ENCODE measurements at places on chromosomes 1 and 21.

- no peak for DNase-seq
Observed at GRCh38 chr1:41174170-41174569, 67.9 kb downstream of the SCMH1 start.

GRCh38 chr1:56573311-56573710 is 6.1 kb downstream of the PLPP3 start:
- no peak for DNase-seq

DNA sequence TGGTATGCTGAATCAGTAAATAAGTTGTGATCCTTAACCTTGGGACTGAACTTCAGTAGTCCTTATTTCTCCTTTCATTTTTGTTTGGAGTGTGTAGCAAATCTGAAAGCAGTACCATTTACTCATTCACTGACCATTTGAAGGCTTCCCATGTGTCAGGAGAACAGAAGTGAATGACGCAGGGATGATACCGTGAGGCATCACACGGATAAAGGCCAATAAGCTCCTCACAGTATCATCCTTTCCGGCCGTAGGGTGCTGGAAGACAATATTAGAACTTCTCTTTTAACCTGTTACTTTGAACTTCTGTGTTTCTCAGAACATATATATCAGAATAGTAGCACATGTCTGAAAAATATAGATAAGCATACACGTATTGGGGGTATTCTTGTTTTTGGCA is 21.3 kb downstream of the BACH1 start:
- DNase-seq = no peak

GRCh38 chr1:17290553-17290952 is 17.4 kb upstream of the PADI4 start:
- DNase-seq = no peak

- no peak for DNase-seq
Observed at GRCh38 chr1:51961231-51961630, 29.3 kb downstream of the RAB3B start.

- DNase-seq = no peak
Observed at GRCh38 chr1:212157252-212157651, 121.7 kb downstream of the DTL start.

DNA sequence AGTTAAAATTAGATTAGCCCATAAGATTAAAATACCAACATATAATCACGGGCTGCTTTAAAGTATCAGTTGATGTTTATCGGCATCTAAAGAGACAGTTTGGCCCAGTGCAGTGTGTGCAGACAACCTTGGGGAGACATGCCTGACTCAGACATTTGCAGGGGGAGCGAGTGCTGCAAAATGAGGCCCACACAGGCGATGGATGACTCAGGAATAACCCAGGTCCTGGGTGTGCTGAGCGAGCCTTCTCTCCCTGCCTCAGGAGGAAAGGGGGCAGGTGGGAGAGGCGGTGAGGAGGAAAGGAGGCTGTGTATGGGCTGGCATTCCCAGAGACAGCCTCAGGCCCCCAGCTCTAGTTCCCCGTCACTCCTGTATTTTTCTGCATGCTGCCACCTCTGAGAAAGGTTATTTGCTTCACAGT is 9.0 kb downstream of the SLC9A1 start:
- peak; percentile 36 for DNase-seq

DNA sequence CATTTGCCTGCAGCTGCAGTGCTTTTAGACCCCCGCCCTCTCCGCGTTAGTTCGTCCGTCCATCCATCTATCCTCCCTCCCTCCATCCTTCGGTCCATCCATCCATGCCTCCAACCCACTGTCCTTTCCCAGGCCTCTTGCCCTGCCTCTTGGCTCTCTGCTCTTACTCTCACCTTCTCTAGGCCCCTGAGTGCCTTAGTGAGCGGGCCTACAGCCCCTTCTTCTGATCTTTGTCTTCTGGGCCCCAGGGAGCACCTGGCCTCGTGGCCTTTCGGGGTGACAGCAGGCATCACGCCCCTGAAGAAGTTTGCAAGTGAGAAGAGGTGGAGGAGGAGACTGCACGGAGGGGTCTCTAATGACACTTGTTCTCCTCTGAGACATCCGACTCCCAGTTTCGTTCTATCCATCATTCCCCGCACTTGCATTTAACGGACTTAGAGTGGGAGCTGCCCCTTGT is 842 bp downstream of the ATXN7L2 start:
- no peak for DNase-seq

GRCh38 chr21:25457411-25457810 is 149.9 kb downstream of the MRPL39 start:
- DNase-seq = no peak

DNA sequence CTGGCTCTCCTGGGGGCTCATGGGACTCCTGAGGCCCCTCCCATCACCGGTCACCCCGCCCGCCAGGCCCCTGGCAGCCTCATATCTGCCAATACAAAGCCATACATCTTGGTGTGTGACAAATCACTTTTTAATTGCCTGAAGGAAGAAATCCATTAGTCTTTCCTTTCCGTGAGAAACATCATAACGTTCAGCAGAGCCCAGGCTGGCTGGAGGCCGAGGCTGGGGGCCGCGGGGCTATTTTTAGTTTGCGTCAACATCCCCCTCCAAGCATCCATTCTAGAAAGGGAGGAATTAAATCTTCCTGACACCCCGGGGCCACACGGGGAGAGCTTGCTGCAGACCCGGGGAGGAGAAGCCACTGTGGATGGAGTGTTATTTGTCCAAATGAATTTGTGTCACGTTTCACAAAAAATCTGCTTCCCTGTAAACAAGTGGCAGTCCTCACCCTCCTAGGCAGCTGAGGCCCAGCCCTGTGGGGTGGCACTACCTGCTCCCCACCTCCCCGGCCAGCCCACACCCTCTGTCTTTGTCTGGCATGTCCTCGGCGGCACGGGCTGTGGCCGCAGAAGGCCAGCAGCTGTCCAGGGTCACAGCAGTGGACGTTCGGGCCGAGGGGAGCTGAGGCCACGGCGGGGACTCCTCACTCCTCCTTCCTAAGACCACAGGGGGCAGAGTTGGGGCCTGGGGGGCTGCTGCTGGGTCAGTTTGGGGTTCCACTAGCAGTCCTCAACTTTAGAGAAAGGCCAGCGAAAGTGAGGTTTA is 236.9 kb upstream of the VAMP3 start:
- DNase-seq = no peak

DNA sequence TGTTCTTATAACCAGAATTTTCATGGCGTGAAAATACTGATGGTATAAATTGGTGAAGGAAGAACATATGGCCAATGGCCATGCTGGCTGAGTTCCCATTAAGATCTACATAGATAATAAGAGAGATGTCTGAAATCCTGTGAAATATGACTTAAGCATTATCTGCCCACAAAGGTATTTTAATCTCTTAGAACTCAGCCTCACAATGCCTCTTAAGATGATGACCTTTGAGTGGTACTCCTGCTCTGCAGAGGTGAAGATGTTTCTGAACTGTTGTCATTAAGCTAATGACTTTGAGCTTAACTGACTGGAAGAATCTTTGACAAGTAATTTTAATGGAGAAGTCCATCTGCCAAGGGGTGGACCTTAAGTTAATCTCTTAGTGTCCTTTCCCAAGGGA is 148.7 kb downstream of the ZNF326 start:
- DNase-seq = no peak

- DNase-seq = no peak
Observed at GRCh38 chr1:89966656-89967055, 28.3 kb upstream of the ZNF326 start.

GRCh38 chr1:89986020-89986419 is 8.9 kb upstream of the ZNF326 start:
- DNase-seq = no peak

GRCh38 chr1:219184337-219184736 is 10.7 kb downstream of the LYPLAL1 start:
- no peak for DNase-seq

GRCh38 chr1:2641381-2642130 is 8.7 kb upstream of the MMEL1 start:
- no peak for DNase-seq

DNA sequence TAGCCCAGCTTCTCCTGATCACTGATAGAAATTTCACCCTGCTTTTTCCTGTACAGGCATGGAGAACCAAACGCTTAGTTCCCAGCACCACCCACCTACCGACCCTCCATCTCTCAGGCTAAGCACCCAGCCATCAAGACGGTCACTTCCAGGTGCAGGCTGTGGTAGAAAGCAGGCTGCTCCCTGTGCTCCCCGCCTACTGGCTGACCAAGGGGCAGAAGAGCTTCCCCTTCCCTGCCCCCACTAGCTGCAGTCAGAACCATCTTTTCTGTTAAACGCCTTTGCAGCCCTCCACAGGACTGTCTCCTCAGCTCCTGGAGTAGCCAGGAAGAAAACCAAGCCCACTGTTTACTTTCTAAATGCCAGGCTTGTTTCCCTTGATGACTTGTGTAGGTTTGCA is 23.0 kb downstream of the SPATA46 start:
- no peak for DNase-seq

DNA sequence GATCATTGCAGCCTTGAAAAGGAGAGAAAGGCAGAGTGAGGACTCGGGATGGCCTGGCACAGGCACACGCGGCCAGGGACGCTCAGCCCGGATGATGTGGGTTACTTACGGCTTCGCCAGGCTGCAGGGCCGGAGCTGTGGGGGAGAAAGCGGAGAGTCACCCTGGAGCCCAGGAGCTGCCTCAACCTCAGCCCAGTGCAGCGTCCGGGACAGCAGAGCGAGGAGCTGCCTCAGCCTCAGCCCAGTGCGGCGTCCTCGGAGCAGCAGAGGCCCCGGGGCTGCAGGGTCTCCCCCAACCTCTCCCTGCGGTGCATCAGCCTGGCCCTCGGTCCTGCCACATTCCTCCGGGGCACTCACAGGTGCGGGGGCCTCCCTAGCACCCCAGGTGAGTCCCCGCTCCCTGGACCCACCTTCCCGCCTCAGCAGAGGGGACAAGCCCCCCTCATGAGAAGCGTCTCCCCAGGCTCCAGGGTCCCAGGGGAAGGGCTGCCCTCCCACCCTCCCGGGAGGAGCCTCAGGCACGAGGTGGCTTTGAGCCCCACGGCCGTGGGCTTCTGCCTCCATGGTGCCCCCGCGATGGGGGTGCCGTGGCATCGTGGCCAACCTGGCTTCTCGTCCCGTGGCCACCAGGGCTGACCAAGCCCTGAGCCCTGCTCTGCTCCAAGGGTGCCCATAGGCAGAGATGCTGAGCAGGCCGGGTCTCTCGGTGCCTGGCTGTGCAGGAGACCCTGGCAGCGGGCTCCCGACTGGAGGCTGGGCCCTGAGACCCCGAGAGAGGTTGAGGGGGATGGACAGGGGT is 10.5 kb upstream of the RNF223 start:
- no peak for DNase-seq

DNA sequence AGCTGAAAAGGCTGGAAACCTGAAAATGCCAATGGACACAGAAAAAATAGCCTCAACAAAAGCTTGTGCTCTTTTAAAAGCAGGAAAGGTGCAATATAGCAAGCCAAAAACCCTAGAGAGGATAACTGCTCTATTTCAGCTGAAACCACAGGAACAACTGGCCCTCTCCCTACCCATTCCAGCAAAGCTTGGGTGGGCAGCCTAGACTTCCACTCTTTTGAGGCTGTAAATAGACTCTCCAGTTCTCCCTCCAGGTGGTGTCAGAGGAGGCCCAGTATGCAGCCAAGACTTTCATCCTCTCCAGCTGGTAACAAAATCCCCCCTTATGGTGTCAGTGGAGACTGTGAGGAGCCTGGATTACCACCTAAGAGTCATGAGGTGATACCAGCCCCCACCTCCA is 206.9 kb upstream of the PLD5 start:
- DNase-seq = no peak

GRCh38 chr21:34858559-34858958 is 189.8 kb downstream of the CLIC6 start:
- no peak for DNase-seq

DNA sequence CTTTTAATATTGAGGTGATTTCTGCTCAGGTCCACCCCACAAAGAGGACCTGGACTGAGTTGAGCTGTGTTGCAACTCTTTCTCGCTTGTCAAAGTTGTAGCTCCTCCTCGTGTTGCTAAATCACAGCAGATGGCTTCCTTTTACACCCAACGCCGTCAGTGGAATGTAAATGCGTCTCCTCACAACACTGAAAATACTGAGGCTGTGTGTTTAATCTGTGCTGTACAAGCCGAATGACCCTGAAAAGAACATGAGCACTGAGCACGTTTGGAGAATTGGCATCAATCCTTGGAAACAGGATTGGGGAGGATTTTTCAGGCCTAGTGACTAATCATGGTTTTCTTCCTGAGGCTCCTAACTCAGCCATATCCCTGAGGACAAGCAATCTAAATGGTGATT is 196.0 kb downstream of the CRB1 start:
- DNase-seq = no peak

DNA sequence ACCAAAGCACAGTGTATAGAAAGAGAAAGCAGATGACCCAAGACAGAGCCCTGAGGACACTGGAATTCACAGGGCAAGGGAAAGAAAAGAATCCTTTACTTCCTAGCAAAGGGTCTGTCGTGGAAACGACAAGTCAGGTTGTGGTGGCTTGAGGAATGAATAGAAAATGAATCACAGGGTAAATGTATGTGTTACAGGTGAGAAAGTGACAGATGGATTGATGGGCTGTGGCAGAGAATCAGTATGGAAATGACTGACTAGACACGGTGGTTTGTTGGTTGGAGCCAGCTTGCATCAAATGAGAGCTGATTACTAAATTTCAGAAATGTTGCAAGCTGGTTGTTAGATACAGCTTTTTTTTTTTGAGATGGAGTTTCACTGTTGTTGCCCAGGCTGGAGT is 46.9 kb downstream of the PTP4A2 start:
- DNase-seq = no peak

- no peak for DNase-seq
Observed at GRCh38 chr21:31117128-31117916, 79.0 kb upstream of the KRTAP19-8 start.

- DNase-seq = peak; percentile 57
Observed at GRCh38 chr1:9275567-9276034, 17.1 kb upstream of the SPSB1 start.

DNA sequence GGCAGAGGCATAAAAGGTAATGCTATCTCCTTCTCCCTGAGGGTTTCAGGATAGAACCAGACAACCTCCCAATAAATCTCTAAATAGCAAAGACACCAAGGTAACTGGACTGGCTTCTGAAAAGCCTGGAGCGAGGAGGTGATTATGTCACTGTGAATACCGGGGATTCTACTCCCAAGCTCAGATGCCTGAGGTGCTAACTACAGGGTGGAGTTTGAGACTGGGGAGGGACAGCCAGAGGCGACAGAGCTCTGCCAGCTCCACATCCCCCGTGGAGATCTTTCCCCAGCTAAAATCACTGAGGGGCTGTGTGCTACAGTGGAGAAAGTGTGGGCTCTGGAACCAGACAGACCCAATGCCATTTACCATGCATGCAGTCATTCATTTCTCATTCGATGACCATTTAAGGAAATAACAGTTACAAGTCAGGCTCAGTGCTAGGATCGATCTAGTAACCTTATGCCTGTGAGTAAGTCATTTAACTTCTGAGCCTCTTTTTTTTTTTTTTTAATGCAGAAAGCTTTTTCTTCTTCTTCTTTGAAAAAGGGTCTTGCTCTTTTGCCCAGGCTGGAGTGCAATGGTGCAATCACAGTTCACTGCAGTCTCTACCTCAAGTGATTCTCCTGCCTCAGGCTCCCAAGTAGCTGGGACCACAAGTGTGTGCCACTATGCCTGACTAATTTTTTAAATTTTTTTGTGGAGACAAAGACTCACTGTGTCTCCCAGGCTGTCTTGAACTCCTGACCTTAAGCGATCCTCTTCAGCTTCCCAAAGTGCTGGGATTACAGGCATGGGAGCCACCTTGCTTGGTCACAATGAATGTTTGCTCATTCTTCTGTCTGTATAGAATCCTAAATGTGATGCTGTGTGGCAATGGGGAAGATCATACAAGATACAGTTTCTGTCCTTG is 8.1 kb upstream of the SLC45A3 start:
- DNase-seq = no peak

GRCh38 chr1:113275083-113275482 is 115.2 kb upstream of the MAGI3 start:
- DNase-seq = no peak

GRCh38 chr1:8523666-8524206 is 205.8 kb downstream of the SLC45A1 start:
- no peak for DNase-seq

Measured in thoracic aorta (tissue), 2 donors.